ENCODE measurements at places on chromosomes 1 and 21.

DNA sequence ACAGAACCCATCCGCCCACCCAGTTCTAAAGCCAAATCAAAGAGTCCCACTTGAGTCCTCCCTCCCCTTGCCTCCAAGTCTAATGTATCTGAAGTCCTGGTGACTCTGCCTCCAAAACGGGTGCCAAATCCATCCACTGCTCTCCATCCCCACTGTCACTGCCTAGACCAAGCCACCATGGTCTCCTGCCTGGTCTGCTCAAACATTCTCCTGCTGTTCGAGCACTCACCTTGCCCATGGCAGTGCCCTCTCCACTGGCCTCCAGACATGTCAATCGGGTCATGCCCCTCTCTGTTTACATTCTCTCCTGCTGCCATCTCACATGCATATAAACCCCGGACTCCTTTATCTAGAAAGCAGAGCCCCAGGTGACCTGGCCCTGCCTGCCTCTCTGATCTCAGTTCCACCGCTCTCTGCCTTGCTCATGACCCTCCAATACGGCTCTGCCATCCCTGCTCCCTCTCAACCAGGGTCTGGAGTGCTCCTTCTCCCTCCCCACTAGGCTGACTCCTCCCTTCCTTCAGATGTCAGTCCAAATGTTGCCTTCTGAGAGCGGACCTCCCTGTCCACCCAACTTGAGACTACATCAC lies 32.1 kb upstream of the MX1 start:
- DNase-seq: no peak

- no peak for DNase-seq
Measured at GRCh38 chr1:98112626-98113025, 191.8 kb upstream of the DPYD start.

- DNase-seq: no peak
Measured at GRCh38 chr1:25933479-25934365, 27.5 kb upstream of the STMN1 start.

GRCh38 chr1:239630767-239631166 lies 244.4 kb downstream of the CHRM3 start:
- no peak for DNase-seq

DNA sequence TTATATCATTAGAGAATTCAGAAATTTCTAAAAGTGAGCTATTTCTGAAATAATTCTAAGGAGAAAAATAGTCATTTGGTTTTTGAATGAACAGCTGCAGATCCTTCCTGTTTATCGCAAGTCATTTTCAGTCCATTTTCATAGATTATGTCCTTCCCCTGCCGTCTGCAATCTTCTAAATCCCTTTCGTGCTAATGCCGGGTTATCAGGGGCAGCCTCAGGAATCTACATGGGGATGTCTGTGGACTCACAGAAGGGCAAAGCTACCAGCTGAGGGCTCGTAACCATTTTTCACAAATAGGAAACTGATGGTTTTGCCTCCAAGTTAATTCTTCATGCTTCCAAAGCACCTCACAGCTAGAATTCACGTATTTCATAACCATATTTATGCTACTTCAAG lies 23.0 kb downstream of the RCAN3 start:
- no peak for DNase-seq

GRCh38 chr21:38013741-38014140 lies 97.5 kb upstream of the KCNJ6 start:
- no peak for DNase-seq

DNA sequence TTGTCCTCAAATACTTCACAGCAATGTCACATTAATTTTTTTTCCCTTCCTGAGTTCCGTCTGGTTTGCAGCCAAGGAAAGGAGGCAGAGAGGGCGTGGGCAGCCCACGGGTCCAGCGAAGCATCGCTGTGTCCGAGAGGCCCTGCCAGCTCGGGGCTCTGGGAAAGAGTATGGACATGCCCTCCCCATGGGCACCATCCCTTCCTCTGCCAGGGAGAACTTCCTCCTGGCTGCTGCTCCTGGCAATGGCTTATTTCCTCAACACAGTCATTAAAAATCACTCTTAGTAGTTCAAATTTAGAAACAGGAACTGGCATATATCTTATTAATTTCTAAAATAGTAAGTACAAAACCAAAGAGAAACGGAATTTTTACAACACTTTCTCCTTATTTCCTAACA lies 115.4 kb downstream of the RIPK4 start:
- no peak for DNase-seq

DNA sequence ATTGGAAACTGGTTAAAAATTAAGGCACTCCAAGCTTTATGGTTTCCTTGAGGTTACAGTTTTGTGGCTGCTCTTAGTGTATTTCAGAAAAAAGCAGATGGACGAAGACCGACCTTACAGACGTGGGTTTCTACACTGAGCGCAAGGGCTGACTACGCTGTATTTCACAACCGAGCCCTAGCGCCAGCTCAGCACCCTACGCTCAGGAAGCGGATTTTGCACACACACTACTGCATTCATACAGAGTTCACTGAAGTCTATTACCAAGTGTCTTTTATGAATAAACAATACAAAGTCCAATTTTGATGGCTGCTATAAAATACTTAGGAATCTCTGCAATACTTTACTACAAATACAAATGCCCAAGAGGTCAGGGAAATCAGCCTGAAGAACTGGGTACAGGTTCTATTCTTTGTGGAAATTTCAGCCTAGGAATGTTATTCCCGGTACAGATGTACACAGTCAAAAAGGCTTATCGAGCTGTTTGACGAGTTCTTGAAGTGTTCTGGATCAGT lies 23.8 kb downstream of the PTTG1IP start:
- no peak for DNase-seq

- DNase-seq: no peak
Measured at GRCh38 chr1:110897681-110898080, 24.7 kb downstream of the CD53 start.

DNA sequence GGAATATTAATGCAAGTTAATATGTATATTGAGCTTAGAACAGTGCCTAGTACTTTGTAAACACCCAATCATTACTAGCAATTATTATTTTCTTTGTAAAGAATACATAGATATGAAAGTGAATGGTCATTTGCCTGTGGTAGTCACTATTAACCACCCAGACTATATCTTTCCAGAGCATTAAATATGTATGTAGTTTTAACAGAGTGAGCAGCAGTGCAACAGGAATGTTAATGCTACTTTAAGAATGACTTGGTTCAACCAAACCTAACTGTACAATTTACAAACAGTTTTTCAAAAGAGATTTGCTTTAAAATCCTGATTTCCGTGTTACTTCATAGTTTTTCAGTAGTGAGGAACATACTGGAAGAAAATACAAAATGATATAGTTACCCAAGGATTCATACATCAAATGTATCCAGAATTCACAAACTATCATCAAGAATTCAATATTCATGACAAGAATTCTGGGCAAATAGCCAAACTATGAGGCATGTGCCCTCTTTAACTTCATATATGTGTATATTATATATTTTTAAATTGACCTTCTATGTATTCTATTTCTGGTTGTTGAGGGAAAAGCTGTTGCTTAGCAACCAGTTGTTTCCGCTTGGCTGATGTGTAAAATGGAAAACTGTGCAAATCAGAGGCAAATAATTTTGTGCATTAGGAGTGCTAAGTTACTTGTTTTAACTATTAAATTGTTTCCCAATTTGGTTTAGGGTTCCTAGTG lies 34.9 kb upstream of the IVNS1ABP start:
- DNase-seq: no peak

DNA sequence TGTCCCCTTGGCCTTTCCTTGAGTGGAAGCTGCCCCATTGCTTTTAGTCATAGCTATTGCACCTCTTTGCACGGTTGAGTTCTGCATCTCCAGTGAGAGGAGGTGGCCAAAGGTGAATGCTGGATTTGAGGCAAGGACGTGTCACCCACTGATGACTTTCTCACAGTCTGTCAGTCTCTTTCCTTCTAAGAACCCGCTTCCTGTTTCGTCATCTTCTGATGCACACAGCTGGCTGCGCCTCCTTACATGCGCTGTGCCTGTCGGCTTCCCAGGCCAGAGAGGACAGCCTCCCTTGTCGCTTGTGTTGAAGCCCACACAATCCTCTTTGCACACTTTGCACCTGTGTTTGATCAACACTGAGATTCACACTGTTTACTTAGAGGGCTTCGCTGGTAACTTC lies 41.8 kb upstream of the PWP2 start:
- DNase-seq: peak; percentile 62

DNA sequence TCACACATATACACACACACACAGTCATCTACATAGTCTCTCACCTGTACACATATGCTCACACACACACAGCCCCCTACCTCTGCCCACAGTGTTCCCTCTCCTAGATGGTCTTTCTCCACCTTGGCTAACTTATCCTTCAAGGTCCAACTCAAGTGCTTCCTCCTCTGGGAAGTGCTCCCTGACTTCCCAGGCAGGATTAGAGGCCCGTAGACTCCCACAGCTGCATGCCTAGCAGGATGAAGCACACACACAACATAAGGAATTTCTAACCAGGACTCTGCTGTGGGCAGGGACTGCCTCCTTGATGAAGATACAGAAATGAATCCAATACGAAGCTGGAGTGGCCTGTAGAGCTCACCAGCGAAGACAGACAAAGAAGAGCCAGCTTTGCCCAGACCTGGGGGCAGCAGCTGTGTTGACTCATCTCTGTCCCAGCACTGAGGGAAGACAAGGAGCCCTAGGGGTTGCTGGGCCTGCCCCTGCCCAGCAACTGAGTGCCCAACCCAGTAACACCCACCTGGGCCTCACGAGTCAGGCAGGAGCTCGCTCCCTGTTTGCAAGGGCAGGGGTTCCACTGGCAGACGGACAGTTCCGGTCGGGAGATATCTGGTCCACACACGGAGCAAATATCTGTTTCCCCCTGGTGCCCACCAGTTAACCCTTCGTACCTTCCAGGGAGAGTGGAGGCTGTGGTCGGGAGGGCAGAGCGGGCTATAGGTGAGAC lies 100.8 kb downstream of the DMRTB1 start:
- no peak for DNase-seq

- DNase-seq: no peak
Measured at GRCh38 chr1:53314606-53315005, 13.3 kb downstream of the LRP8 start.

DNA sequence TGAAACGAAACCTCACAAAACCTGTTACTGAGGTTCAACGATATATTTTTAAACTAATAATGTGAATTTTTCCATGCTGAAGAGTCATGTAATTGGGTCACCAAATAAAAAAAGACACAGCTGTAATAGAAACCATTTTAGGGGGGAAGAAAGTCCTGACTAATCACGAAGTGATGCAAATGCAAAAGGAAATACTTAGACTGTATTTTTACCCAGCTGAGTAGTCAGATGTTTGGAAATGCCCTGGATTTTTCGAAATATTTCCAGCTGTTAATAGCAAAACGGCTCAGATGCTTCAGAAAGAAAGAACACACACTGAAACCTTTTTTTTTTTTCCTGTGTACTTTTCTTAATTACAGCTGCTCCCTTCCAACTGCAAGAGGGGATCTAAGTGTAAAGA lies 210.3 kb downstream of the SETD4 start:
- DNase-seq: no peak

DNA sequence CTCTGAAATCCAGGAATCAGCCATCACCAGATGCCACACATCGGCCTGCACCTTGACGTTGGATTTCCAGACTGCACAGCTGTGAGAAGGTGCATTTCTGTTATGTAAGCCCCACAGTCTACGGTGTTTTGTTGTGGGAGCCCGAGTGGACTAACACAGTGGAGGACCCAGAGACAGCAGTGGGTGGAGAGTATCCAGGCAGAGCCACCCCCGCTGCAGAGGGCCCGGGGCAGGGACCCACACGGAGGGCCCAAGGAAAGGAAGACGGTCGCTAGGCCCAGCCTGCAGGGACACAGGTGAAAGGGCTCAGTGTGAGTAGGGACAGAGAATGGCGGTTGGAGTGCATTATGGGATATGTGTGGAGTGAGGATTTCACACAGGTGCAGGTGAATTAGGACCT lies 288.3 kb upstream of the AJAP1 start:
- no peak for DNase-seq

DNA sequence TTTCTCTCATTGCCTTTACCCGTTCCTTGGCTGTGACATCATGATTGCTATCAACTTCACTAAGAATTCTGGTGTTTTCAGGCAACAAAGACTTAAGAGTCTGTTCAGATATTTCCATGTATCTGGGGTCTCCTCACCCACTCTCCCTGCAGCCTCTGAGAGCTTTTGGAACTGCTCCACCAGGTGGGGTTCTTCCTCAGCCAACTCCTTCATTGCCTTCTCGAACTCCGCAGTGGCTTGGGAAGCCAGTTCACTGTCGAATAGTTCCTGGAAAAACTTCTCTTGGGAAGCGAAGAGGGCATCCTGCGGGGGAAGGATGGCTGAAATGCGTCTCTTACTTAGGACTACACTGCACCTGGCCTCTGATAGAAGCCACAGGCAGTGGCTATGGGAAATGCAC lies 2.1 kb downstream of the PEX19 start:
- DNase-seq: no peak

DNA sequence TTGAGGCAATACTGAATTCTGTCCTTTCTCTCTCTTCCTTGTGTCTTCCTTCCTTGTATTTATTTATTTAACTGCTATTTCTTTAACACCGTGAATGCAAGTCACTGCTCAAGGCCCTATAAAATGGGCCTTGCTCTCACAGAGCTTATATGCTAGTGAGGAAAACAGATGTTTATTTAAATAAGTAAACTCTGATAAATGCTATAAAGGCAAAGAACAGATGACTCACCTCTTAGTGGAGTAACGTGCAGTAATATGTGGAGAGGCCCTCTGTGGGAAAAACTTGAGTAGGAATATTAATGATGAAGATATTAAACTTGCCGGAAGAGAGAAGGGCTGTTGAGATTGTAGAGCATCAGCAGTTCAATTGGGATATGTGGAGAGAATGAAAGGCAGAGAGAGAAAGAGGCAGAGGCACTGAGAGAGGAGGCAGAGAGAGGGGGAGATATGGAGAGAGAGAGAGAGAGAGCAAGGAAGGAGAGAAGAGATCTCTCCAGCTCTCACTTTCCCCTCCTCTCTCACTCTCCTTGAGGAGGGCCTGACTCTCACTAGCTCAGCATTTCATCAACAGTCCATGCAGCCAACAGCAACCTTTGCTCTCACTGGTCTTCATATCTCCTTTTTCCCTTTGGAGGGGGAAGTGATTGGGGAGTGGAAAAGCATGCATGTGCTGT lies 322.2 kb downstream of the LMX1A start:
- DNase-seq: no peak

DNA sequence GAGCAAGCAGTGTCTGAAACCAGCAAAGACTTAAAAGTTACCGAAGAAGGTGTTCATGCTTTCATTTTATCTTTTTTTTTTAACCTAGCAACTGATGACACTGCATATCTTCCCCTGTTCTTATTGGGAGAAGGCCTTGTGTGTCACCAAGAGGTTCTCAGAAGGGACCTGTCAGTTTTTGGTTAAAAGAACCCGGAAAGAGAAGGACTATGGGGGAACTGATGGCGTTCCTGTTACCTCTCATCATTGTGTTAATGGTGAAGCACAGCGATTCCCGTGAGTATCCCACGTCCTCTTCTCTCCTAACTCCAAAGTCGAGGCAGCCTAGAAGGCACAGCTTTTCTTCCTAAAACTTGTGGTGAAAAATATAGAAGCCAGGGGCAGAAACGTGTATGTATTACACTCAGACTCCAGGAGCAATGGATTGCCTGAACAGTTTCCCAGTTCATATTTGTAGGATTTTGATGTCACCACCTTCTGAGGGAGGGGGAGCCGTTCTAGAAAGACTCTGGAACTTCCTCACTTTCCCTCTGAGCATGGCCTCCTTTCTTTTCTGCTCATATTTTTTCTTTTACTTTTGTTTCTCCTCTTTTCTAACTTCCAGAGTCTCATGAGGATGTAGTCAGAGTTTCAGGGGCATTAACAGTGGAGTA lies at the start of gene MR1:
Gene MR1 (plus strand): TSS at position 185 of the 653 bp plus-strand sequence. CDS start 25 bp downstream, at position 210.
- peak; percentile 54 for DNase-seq

- DNase-seq: no peak
Measured at GRCh38 chr1:38662126-38662525, 197.4 kb downstream of the RRAGC start.
